Cortex of kidney (tissue), 1 donor: ENCODE measurements at places on chromosomes 1 and 21.

GRCh38 chr1:173337126-173337525 lies 130.0 kb upstream of the TNFSF4 start:
- DNase-seq = no peak

DNA sequence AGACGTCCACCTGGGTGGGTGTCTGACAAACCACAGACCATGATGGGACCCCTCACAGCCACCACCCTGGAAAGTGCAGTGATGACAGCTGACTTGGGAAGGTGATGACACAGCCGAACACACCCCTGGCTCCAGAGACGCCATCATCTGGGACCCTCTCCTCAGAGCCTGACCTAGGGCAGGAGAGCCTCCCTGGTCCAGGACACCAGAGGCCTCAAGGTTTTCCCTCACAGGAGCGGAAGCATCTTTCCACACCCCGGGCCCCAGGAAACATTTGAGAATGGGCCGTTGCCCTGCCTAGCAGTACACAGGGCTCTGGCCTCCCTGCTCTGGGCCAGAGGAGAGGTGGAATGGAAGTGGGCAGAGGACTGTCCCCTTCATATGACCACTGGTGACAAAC lies 79.7 kb downstream of the SYT2 start:
- no peak for DNase-seq

DNA sequence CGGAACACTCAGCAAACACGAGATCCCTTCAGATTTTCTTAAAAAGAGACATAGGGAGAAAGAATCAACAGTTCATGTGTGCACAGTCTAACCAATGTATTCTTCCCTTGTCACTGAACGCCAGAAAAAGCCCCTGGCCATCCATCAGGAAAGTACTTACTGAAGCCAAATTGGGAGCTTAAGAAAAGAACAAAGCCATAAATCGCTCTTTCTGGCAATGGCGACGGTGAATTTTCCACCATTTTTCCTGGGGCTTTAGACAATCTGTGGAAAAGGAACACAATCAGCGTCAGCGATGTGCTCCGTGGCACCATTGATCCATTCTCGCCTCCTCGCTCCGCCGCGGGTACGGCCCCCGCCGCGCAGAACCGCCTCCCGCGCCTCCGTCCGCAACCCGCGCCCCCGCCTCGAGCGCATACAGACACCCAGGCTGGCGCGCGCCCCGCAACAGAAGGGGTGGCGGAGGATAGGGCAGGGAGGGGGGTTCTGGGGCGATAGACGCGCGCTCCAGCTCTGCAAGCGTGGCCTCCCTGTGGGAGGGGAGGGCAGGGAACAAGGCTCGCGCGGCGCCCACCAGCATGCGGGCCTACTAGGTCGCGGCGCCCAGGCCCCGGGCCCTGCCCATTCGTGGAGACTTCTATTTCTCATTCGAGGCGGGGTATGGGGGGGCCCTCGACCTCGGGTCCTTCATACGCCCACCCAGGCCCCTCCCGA lies 440 bp downstream of the PIGP start:
- no peak for DNase-seq

GRCh38 chr1:205350691-205351141 lies 6.0 kb downstream of the KLHDC8A start:
- DNase-seq = no peak

- DNase-seq = no peak
Measured at GRCh38 chr1:97252076-97252475, 530.5 kb downstream of the PTBP2 start.

- no peak for DNase-seq
Measured at GRCh38 chr1:224545571-224545970, 70.5 kb upstream of the CNIH3 start.
